ENCODE measurements at places on chromosomes 5 and 9. TPM values are rescaled to one million over a fixed set of nuclear protein-coding genes. Genes with fewer than 3 reads are reported as not detected.

Gene FRMD3
- total RNA-seq = 6.1 TPM

Gene FOXD4L6
- not detected for total RNA-seq

Gene ECSCR
- total RNA-seq = 17.9 TPM

Gene TLR4
- 108 TPM for total RNA-seq

Gene UGT3A1
- total RNA-seq = not detected

Gene GAS1
- total RNA-seq = 87.2 TPM

Gene CCNO
- not detected for total RNA-seq
